ENCODE measurements at places on chromosomes 1 and 21.

GRCh38 chr1:17134034-17134433 lies 14.8 kb upstream of the PADI2 start:
- DNase-seq = no peak

DNA sequence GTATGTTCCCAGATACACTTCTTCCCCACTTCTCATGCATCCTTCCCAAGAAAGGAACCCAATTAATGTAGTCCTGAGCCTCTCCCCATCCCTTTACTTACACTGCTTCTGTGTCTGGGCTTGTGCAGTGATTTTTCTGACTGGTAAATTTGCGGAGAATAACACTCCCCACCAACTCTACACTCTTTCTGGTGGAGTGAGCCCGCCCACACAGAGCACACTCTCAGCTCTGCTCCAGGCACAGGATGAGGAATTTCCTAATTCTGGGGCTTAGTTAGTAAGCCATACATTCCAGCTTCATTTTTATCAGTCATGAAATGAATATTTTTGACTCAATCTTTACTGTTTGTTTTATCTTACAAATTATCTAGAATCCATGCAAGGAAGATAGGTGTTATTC lies 38.6 kb downstream of the FMO4 start:
- no peak for DNase-seq

GRCh38 chr1:154747740-154748404 lies 122.2 kb downstream of the KCNN3 start:
- peak; percentile 74 for DNase-seq

GRCh38 chr1:71307451-71307850 lies 226.6 kb upstream of the ZRANB2 start:
- no peak for DNase-seq

DNA sequence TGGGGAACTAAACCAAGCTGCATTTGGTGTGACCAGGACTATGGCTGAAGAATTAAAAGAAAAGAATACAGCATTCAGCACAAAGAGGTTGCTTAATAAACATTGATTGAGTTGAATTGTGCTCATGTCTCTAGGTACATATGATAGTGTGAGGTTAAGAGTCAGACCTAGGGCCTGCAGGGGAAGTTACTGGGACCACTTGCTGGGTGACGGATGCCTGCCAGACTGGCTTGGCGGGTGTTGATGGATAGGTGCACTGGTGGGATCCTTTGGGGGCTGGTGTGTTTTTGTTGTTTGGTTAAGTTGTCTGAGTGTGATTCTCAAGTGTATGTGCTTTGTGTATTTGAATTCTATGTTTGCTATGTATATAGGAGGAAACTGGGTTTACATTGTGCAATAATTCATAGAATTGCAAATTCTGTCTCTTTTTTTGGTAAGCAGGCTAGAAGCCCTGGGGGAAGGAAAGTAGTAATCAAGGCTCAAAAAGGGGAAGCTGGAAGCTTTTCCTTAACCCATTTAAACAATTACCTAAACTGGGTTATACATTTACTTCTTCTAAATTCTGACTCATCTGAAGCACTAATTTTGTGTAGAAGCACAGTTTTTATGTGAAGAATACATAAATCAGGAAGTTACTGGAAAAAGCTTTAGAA lies 1.8 kb downstream of the CD101 start:
- no peak for DNase-seq

DNA sequence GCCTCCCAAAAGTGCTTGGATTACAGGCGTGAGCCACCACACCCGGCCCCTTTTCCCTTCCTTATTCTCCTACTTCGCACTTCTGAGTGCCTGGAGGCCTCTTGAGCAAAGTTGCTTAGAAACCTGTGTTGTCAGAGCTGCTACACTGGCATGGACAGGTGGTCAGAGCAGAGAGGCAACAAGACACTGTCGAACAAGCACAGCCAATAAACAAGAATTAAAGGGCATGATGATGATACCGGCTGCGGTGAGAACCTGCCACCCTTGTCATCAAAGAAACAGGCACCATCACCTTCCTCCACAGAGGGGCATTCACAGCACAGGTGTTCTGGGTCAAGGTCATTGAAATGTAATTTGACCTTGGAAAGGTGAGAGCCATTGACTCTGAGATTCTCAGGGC lies 23.3 kb downstream of the STUM start:
- DNase-seq = no peak

DNA sequence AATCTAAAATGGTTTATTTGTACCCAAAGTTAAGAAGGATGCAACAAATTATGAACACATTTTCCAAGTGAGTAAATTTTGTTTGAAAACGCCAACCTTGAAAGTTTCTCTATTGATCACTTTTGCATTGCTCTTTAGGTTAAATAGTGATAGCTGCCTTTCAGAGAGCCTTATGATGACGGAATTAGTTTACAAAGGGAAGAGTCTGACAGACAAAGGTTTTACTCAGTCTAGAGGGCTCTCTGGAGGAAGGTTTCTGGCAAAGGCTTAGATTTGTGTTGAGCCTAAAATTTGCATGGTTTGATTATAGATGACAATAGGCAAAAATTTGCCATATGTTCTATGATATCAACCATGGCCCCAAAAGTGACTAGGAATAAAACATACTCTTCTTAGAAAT lies 95.9 kb upstream of the RUNX1 start:
- no peak for DNase-seq

DNA sequence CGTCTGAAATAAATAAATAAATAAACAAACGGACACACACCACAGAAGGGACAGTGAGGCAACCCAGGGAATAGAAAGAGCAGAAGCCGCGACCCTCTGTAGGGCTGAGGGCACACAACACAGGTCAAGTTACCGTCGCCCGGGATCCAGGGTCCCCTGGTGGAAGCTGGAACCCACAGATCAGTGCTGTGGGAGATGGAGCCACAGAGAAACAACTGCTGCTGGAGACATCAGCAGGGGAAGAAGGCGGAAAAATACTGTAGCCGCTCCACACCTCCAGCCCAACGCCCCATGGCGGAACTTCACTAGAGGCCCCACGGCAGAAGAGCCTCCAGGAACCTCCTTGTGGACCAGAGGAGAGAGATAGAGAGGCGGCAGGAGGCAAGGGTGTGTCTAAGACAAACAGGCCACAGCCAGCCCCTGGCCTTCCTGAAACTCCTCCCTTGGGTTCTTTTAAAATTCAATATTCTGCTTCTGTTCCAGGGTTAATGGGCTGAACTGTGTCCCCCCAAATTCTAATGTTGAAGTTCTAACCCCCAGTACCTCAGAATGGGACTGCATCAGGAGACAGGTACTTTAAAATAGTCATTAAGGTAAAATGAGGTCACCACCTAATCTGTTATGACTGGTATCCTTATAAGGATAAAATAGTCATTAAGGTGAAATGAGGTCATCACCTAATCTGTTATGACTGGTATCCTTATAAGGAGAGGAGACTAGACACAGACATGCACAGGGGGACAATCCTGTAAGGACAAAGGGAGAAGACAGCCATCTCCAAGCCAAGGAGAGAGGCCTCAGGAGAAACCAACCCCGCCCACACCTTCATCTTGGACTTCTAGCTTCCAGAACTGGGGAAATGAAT lies 7.7 kb upstream of the HLCS start:
- DNase-seq = no peak

DNA sequence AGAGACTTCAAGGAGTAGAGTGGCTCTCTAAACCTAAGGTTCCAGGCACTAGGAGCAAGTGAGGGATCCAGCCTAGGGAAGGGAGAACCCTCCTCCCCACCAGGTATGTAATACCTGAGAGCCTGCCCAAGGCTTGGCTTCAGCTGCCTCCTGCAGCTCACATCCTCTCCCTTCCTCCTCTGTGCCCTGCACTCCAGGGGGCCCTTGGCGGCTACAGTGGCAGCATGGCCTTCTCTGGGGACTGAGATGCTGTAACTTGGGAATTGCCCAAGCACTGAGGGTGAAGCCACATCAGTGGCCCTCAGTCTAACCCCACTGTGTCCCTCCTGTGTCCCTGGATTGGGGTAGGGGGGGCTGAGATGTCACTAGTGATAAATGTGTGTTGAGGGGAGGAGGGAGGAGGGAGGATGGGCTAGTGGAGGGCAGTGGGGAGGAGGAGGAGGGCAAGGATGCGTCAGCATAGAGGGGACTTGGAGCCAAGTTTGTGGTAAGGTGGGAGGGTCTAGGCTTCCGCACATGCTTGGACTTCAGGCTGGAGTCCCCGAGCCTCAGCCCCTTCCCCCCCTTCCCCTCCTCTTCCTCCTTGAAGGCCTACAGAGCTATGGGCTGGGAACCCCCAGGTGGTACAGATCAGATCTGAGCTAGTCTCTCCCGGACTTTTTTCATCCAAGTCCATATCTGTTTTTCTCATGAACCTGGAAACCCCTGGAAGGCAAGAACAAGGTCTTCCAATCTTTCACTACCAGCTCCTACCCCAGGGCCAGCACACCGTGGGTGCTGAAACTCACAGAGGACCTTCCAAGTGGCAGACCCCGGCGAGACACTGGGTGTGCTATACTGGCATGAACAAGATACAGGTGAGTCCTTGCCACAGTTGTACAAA lies 17.5 kb downstream of the COL9A2 start:
- DNase-seq = no peak

- no peak for DNase-seq
Observed at GRCh38 chr1:153801786-153802697, 26.8 kb downstream of the SLC27A3 start.

- DNase-seq = no peak
Observed at GRCh38 chr1:48250572-48250971, 28.1 kb downstream of the SLC5A9 start.

DNA sequence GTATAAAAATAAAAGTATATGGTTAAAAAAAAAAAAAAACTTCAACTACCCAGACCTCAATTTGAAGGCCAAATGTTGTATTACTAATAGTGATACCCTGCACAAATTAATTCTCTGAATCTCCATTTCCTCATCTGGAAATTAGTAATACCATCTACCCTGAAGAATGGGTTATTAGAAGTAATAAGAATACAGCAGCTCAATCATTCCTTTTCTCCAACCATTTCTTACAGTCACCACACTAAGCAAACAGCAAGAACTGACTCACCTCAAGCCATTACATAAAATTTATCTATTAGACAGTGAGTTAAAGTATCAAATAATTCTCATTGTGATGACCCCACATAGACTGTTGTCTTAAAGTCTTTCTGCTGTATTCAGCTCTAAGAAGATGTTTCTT lies 39.6 kb downstream of the RERE start:
- DNase-seq = no peak

- DNase-seq = no peak
Observed at GRCh38 chr1:4653796-4654725, at the start of gene AJAP1. AJAP1 (plus strand) TSS chr1:4654609; CDS start chr1:4655426, 817 bp downstream.

- no peak for DNase-seq
Observed at GRCh38 chr1:168287237-168287664, 6.6 kb downstream of the TBX19 start.

DNA sequence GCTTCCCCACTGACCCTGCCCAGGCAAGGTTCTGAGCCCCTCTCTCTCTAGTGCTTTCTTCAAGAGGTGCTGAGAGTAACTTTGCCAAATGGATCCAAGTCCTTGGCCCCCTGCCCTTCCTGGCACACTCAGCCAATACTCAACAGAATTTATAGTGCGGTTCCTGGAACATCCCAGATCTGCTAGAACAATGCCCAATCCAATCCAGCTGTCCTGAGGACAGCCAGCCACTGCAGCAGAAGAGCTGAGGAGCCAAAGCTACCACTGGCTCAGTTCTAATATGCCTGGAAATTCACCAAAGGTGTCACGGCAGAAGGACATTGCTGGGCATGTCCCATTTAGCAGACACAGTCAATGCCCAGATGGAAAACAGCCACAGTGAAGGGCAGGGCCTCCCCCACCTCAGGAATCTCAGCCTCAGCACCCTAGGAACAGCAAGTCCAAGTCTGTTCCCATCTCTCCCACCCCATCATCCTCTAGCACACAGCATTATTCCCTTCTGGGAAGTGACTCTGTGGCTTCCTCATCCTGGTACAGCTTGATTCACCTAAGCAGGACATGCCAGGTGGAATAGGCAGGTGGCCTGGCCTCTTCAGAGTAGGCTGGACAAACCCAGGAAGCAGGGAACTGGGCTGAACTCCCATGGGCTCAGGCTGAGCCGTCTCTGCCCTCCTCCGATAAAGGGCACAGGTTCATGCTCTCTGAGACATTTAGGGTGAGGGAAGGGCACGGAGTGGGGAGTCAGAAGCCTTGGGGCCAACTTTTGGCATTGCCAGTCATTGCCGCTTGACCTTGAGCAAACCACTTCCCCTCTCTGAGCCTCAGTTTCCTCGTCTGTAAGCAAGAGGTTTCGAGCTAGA lies 24.6 kb downstream of the PMVK start:
- DNase-seq = no peak

- DNase-seq = no peak
Observed at GRCh38 chr1:52913537-52913936, 8.0 kb downstream of the ECHDC2 start.

DNA sequence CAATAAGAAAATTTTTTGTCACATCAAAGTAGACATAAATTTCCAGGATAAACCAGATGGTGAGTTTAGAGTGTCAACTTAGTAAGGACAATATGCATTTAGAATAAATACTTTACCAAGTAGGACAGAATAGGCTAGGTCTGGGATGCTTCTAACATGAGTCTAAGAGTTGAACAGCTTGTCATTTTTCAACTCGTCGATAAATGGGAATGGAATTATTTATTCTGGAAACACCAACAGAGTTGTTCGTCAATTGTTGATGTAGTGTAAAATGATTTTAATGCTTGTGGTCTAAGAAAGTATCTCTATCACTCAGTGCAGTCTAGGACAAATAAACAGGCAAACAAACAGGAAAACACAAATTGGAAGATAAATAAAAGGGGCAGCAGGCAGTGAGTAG lies 358.4 kb upstream of the ST6GALNAC5 start:
- DNase-seq = no peak

GRCh38 chr1:17646444-17647280 lies 107.2 kb downstream of the ARHGEF10L start:
- DNase-seq = no peak

All from CD8-positive, alpha-beta T cell (primary cell).